Globus pallidus (tissue), 1 donor: ENCODE measurements at places on chromosomes 3 and 15.

DNA sequence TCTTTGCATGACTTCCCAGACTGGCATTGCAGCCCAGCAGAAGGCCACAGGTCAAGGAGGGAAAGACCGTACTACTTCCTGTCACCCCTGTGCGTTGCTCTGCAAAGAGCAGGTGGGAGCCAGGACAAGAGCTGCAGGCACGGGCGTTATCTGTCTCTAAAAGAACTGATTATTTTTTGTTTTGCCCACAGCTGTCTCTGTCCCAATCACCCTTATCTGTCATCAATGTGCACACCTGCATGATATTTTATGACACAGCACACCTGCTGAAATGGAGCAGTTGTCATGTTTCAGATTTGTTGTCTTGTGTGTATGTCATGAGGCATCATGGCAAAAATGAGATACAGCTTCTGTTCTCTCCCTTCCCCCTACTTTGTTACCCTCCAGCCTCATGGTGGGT is 58.8 kb downstream of the SLCO3A1 start:
- DNase-seq: no peak

GRCh38 chr3:90221900-90222299 is 1114.5 kb downstream of the EPHA3 start:
- peak; percentile 31 for DNase-seq

GRCh38 chr3:182789371-182789770 is 3.9 kb upstream of the ATP11B start:
- DNase-seq: no peak

GRCh38 chr3:117788061-117788460 is 1078.5 kb downstream of the TUSC7 start:
- no peak for DNase-seq

DNA sequence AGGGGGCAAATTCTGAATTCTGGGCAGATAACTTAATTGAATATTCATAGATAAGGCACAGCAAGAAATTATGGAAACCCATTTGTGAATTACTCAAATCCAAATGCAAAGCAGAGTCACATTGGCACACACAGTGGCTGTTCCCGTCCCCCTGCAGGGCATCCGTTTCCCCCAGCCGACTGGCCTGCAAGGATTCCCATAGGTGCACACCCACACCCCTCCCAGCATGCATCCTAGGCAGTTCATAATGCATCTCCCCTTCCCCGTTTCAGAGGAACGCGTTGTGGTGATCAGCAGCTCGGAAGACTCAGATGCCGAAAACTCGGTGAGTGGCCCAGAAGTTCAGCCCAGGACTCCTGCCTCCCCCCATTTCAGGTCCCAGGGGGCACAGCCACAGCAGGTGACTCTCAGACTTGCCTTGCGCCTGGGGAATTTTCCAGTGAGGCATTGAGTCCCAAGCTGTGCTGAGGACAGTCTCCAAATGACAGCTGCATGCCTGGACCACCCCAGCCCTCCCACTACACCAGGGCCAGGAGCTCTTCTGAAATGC is 39.8 kb downstream of the PML start:
- DNase-seq: no peak

DNA sequence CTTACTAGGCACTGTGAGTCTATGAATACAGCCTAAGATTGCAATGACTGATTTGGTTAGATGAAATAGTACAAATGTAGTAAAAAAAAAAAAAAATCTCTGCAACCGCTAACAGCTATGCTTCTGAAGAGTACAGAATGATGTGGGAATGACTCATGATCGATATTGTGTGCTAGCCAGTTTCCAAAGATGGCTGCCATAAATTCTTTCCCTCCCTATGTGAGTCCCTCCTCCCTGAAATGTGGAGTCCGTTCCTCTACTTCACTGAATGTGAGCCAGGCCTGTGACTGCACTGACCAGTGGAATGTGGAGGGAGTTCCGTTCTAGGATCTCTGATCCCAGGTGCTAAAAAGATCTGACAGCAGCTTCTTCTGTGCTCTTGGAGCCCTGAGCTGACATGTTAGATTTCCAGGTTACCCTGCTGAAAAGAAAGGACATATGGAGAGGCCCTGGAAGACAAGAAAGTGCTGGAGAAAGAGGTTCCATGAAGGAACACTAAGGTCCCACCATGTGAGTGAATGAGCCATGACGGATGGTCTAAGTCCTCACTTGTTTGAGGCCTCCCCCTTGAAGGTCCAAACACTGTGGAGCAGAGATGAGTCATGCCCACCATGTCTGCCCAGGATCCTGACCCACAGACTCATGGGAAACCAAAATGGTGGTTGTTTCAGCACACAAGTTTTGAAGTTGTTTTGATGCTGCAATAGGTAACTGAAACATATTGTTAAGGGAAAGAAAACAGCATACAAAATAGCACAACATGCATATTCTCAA is 46.3 kb downstream of the DGKG start:
- no peak for DNase-seq

GRCh38 chr3:187765342-187765741 is 20.1 kb upstream of the BCL6 start:
- DNase-seq: no peak

- DNase-seq: peak; percentile 93
These were observed 10.3 kb downstream of the ATG7 start for GRCh38 chr3:11282250-11283138.

DNA sequence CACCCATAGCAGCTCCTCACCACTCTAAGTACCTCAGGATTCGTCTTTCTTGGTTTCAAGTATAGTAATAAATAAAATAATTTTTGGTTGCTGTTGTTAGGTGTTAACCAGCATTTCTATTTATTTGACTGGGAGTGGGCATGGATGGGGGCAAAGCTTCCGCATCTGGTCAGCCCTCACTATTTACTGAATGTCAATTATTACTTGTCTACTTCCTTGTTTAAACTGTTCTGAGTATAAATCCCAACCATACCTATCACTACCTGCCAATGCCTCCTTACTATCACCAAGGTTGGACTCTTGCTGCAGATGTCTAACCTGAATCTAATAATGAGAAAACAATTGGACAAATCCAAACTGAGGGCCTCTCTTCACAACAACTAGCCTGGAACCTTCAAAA is 41.9 kb upstream of the GK5 start:
- no peak for DNase-seq

DNA sequence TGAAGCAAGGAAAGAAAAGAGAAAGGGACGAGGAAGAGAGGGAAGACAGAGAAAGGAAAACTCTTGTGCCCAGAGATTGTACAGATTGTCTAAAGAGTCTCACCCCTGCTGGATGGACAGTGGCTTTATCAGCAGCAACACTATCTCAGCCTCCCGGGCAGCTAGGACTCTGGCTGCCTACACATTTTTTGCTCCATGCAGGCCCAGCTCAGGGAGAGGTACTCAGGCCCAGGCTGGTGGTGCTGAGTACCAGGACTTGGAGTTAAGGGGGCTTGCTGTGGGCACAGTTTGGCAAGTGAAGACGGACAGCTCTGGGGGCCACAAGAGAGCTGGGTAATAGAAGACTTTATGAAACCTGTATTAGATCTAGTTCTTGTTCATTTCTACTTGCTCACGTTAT is 19.1 kb upstream of the RHCG start:
- DNase-seq: no peak

DNA sequence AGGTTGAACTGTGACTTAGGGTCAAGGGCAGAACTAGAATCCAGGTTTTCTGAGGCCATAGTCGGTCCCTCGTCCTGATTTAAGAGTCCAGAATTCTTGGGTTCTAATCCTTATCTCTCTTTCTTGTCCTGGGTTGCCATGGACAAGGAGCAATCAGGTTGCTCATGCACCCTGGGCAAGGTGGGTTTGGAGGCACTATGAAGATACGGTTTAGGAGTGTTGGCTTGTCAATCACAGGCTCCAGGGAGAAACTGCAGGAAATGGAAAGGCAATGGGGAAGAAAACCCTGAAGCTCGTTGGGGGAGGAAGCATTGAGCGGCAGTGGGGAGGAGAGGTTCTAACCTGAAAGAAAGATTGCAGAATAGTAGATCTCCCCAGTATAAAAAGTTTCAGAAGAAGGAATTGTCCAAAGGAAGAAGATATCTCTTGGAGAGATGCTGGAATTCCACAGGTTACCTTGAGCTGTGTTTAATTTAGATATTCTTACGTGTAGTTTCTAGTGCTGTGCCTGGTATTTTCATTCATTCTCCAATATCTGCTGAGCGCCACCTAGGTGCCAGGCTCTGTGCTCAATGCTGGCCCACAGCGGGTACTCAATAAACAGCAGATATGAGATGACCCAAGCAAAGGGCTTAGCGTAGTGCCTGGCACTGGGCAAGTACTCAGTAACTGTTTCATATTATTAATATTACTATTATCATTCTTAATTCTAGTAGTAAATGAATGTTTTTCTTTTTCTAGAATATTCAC is 2.0 kb downstream of the ACAN start:
- no peak for DNase-seq

DNA sequence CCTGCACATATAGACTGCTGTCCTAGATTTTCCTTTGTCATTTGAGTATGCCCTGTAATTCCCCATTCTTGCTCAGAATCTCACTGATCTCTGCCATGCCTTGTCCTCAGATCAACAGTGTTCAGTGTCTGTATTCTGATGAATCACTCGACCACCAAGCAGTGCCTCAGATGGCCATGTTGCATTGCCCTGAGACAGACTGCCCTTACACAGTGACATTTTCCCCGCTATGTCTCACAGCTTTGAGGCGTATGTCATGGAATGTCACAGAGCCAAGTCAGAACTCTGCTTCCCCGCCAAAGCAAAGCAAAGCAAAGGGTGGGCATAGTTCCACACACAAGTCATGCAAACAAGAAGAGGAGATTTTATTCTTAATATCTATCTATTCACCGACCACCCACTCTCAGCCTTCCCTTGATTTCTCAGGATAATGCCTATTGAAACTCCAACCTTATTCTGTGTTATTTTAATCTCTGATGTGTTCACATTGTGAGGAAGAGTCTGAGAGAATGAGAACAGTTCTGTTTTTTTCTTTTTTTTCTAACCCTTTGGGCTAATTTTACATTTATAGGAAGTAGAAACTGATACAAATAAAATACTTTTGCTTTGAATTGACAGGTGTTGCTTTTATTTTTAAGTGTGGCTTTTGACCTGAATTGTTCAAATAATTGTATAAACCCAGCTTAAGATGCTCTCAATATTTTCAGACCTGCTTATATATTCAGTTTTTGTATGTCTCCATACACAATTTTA is 16.9 kb upstream of the PSMD6 start:
- DNase-seq: no peak

DNA sequence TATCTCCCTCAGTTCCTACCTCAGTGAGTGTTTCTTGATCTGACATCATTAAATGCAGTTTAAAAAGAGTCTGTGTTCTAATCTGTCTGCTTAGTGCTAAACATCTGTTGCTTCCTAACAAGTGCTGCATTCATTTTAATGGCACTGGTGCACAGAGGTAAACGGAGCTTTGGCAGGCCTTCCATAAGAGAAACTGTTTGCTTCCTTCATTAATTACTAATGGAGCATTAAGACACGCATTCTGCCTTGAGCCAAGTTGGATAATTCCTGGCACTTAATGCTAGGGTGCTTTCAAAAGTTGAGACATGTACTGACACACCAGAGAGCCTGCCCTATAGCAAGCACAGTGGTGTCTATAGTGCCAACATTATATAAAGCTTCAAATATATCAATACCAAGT is 34.7 kb downstream of the SCG5 start:
- DNase-seq: no peak

GRCh38 chr3:127665586-127665985 is 7.2 kb upstream of the ABTB1 start:
- DNase-seq: no peak
